ENCODE measurements at places on chromosomes 12 and 14.

GRCh38 chr12:124577374-124577773, 10.0 kb upstream of the NCOR2 start:
- DNase-seq, result no peak

- no peak for DNase-seq
Measured at GRCh38 chr14:27050208-27050607, 452.4 kb upstream of the NOVA1 start.

DNA sequence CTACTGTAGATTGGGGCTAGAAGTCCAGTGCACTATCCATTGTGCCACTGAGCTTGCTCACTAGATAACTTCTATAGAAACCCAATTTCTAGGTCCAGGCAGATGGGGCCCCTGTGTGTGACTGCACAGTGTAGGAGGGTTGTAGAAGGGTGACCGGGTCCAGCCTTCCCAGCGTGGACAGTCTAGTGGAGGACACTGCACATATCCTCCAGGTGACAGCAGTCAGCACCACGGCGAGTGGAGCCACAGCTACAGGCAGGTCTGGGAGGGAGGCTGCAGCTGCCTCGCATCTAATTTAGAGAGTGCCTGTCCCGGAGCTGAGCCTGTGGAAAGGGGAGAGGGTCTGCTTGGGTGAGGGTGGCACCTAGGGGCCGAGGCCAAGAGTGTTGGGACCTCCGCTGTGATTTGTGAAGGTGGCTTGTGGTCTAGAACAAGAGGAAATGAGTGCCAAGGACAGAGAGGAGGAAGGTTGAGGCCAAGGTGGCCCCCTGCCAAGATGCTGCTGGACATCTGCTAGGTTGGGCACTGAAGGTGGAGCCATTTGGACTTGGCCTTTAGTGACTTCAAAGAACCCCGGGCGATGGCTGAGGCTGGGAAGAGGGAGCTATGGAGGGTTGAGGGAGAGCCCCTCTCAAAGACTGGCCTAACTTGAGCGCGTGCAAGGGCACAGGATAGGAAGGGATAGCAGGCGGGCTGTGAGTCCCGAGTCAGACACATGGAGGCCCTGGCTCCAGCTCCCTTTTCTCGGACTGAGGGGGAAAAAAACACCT, 46.0 kb upstream of the TRAF3 start:
- DNase-seq, result no peak

- DNase-seq, result peak; percentile 95
Measured at GRCh38 chr12:124786061-124786964, 77.4 kb downstream of the SCARB1 start.

DNA sequence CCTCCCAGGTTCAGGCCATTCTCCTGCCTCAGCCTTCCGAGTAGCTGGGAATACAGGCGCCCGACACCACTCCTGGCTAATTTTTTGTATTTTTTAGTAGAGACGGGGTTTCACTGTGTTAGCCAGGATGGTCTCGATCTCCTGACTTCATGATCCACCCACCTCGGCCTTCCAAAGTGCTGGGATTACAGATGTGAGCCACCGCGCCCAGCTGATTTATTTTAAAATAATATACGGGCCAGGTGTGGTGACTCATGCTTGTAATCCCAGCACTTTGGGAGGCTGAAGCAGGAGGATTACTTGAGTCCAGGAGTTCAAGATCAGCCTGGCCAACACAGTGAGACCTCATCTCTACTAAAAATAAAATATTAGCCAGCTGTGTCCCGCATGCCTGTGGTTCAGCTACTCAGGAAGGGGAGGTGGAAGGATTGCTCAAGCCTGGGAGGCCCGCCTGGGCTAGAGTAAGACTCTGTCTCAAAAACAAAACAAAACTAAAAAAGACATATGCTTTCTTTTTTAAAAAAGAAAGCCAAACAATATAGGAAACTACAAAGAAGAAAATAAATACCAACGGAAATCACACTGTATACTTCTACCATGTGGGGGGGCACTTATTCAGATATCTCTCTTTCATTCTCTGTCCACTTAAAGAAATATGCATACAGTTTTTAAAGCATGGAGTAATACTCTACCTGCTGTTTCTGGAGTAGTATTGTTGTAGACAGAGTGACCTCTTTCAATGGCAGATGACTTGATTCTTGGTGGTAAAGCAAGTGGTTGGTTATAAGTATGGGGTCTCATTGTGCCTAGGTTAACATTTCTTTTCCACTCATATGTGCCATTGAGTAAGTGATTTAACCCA, 930 bp upstream of the MIA2 start:
- no peak for DNase-seq

DNA sequence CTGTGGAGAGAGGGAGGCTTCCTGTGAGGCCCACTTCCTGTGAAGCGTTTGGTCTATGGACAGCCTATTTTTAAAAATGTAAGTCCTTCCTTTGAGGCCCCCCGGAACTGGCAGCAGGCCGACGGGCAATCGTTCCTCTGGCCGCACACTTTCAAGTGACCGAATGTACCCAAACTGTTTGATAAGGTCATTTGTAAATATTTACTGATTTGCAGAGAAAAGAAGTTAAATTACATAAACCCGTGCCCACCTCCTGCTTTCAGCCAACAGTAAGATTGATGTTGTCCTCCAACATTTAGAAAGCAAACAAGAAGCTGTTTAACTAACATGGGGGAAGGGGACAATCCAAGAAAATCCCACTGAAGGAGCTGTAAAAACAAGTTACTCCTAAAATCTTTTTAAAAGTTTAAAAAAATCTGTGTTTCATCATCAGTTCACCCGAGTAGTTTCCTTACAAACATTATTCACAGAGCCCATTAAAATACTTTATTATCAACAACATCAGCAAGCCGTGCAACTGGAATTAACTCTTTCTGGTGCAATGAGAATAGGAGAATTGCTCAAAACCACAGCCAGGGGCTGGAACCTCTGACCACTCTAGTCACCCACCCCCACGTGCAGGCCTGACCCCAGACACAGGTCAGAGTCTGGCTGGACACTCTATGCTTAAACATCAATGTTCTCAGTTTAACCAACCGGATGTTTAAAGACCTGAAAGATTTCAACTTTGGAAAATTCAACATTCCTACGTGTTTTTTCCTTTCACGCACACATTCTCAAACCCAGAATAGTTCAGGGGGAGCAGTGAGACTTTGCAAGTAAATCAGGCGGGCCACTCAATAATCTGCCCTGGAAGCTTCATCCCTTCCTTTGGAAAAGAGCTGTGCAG, 65.3 kb downstream of the FOXN3 start:
- no peak for DNase-seq

- no peak for DNase-seq
Measured at GRCh38 chr14:89507521-89507920, 90.5 kb upstream of the FOXN3 start.

DNA sequence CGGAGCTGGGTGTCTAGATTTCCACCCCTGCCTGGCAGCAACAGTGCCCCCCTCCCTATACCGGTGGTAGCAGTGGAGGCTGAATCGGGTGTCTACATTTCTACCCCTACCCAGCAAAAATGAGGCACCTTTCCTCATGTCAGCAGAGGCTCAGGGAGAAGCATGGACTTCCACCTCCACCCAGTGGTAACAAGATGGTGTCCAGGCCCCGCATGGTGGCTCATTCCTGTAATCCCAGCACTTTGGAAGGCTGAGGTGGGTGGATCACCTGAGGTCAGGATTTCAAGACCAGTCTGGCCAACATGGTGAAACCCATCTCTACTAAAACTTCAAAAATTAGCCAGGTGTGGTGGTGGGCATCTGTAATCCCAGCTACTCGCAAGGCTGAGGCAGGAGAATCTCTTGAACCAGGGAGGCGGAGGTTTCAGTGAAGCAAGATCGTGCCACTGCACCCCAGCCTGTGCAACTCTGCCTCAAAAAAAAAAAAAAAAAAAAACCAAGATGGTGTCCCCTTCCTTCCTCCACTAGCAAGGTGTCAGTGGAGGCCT, 35.5 kb upstream of the OR5AU1 start:
- no peak for DNase-seq

GRCh38 chr12:43585676-43586075, 33.7 kb upstream of the ADAMTS20 start:
- no peak for DNase-seq

GRCh38 chr14:74482571-74482970, 10.5 kb downstream of the NPC2 start:
- DNase-seq, result no peak

GRCh38 chr12:64737539-64737938, 21.7 kb downstream of the GNS start:
- no peak for DNase-seq

DNA sequence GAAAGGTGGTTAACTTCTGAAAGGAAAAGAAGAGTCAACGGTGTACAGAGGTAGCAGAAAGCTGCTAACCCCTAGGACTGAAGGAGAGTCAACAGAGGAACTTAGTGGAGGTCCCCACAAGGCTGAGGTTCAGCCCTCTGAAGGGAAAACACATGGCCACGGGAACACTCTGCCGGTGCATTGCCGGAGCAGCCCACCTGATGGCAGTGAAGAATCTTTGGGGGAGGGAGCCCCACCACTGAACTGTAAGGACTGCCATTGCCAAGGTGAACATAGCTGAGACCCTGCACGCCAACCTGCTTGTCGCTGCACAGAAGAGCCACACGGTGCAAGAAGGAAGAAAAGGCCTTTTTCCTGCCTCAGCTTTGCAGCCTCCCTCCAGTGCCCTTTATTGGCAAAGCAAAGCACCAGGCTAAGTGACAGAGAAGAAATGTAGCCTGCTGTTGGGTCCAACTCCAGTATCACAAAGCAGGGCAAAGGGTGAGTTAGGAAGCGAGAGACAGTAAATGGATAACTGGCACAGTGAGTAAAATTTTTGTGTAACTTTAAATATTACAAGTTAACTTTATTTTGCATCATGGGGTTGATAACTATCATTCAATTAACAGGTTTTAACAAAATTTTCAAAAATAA, 76.9 kb downstream of the LIN52 start:
- DNase-seq, result no peak

GRCh38 chr12:112977641-112978040, 678 bp upstream of the OAS2 start:
- DNase-seq, result no peak

- DNase-seq, result no peak
Measured at GRCh38 chr12:9072481-9073038, 43.2 kb downstream of the A2M start.

DNA sequence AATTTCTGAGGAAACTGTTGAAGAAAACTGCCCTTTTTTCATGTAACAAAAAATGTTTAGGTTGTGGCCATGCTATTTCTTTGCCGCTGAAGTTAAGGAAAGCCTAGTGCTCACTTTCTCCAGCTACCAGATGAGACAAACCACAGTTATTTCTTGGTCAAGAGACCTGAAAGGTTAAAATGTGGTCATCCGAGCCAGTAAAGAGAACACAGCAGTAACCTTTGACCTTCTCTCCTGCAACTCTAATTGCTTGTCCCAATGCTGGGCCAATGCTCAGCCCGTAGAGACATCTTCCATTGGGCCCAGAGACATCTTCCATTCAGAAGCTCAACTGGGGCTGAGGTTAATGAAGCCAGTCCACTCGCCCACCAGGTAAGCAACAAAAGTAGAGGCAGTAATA, 109.8 kb upstream of the CPSF6 start:
- no peak for DNase-seq

GRCh38 chr14:35332517-35333263, 40.5 kb downstream of the PSMA6 start:
- no peak for DNase-seq

GRCh38 chr14:31059152-31059924, 33.2 kb upstream of the STRN3 start:
- no peak for DNase-seq

DNA sequence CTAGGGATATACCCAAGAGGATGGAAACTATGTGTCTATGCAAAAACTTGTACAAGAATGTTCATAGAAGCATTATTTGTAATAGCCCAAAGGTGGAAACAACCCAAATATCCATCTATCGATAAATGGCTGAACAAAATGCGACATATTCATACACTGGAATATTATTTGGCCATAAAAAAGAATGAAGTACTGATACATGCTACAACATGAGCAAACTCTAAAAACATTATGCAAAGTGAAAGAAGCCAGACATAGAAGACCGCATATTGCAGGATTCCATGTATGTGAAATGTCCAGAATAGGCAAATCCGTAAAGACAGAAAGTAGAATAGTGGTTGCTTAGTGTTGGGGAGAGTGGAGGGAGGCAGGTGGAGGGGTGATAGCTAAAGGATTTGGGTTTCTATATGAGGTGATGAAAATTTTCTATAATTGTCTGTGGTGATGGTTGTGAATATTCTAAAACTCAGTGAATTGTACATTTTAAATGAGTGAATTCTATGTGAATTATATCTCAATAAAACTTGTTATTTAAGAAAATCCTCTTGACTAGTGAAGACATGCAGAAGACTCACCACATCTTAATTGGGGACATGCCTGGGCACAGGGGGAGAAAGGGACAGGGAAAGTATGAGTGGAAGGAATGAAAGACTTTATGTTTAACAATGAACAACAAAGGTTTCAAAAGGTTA, 29.8 kb upstream of the SELPLG start:
- DNase-seq, result no peak

- DNase-seq, result no peak
Measured at GRCh38 chr12:50825372-50825838, 17.3 kb upstream of the TMPRSS12 start.

GRCh38 chr12:116244001-116244400, 33.5 kb downstream of the MED13L start:
- DNase-seq, result no peak

DNA sequence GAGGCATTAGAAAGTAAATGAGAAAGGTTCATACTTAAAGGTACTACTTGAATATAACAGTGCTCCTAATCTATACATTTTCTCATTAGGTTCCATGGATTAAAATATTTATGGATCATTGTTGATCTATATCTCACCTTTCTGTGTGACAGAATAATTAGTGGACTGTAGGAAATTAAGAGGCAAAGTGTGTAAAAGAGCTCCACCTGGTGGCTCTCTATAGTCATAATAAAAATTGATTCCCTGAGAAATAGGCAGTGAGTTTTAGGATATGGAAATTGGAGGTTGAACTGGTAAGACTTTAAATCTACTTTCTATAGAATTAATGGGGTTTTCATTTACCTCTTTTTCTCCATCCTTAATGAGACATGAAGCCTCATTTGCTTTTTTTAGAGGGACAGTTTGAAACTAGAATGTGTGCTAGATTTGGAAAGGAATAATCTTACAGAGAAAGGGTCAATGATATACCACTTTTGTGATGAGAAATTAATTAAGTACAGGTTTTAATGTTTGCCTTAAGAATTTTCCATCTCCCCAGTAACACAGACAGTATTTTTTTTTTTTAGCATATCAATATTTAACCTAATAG, 11.8 kb upstream of the DERA start:
- peak; percentile 15 for DNase-seq

DNA sequence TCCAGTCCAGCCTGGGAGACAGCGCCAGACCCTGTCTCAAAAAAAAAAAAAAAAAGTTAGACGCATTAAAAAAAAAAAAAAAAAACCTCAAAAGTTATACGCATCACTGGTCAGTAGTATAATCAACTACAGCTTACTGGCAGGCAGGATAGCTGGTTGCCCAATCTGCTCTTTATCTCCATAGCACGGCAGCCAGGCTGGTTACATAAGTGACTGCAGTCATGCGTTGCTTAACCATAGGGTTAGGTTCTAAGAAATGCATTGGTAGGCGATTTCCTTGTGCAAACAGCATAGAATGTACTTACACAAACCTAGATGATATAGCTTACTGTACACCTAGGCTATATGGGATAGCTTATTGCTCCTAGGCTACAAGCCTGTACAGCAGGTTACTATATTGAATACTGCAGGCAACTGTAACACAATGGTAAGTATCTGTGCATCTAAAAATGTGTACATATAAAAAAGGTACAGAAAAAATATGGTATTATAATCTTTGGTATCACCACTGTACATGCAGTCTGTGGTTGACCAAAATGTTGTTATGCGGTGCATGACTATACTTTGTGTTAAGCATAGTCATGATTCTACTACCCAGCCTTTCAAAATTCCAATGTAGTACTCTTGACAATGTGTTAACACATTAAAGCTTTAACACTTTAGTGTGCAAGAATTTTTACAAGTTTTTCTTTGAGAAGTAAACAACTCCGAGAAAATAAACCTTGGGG, 8.1 kb downstream of the L2HGDH start:
- DNase-seq, result no peak
